Glutamatergic neuron (in vitro differentiated cells): ENCODE measurements at places on chromosomes 2 and 18. TPM values are rescaled to one million over a fixed set of nuclear protein-coding genes. Genes with fewer than 3 reads are reported as not detected.

Gene OST4
- 215 TPM for total RNA-seq

- DNase-seq: no peak
These were observed 110.2 kb downstream of the BMPR2 start for GRCh38 chr2:202486351-202486750.

Gene ERICH2
- 2.1 TPM for total RNA-seq

DNA sequence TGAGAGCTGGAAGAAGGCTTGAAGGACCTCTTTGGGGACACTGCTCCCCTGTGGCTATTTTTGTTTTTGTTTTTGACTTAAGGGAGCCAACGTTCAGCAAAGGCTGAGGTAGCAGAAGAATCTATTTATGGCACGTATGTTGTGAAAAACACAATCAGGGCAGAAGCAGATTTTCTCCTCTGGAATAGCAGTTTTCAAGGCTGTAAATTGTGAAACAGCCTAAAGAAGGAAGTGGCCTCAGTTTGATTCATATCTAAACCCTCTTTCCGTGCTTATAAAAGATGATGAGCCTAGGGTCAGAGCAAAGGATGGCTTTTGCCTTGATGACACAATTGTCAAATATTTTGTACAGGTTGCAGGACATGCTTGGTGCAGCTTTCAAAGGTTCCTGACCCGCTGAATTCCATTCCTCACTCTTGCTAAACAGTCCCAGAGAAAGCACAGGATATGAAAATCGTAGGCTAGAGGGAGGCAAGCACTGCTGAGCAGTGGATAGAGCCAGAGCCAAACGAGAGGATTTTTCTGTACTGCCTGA is 106.2 kb upstream of the DLX2 start:
- no peak for DNase-seq

Gene STAMBP
- 48.9 TPM for total RNA-seq

Gene PIEZO2
- 50.1 TPM for total RNA-seq

- no peak for DNase-seq
These were observed 6.0 kb upstream of the CLIP4 start for GRCh38 chr2:29109246-29109645.

GRCh38 chr2:204065566-204065965 is 129.0 kb downstream of the ICOS start:
- DNase-seq: no peak
